Dorsolateral prefrontal cortex (tissue), 122 donors: ENCODE measurements at places on chromosomes 4 and X. TPM values are rescaled to one million over a fixed set of nuclear protein-coding genes. Genes with fewer than 3 reads are reported as not detected.

The ASMT gene
- total RNA-seq = not detected

The ZNF157 gene
- 3.6 TPM for total RNA-seq

The RBMXL3 gene
- not detected for total RNA-seq

The FAAH2 gene
- 4.2 TPM for total RNA-seq

The NXF3 gene
- total RNA-seq = not detected

The C4orf54 gene
- total RNA-seq = 0.45 TPM

The TIGD2 gene
- 3.7 TPM for total RNA-seq

The BOD1L1 gene
- 61.6 TPM for total RNA-seq

The NR3C2 gene
- total RNA-seq = 50.9 TPM

The CSAG2 gene
- not detected for total RNA-seq

The FAM120C gene
- total RNA-seq = 31.7 TPM

DNA sequence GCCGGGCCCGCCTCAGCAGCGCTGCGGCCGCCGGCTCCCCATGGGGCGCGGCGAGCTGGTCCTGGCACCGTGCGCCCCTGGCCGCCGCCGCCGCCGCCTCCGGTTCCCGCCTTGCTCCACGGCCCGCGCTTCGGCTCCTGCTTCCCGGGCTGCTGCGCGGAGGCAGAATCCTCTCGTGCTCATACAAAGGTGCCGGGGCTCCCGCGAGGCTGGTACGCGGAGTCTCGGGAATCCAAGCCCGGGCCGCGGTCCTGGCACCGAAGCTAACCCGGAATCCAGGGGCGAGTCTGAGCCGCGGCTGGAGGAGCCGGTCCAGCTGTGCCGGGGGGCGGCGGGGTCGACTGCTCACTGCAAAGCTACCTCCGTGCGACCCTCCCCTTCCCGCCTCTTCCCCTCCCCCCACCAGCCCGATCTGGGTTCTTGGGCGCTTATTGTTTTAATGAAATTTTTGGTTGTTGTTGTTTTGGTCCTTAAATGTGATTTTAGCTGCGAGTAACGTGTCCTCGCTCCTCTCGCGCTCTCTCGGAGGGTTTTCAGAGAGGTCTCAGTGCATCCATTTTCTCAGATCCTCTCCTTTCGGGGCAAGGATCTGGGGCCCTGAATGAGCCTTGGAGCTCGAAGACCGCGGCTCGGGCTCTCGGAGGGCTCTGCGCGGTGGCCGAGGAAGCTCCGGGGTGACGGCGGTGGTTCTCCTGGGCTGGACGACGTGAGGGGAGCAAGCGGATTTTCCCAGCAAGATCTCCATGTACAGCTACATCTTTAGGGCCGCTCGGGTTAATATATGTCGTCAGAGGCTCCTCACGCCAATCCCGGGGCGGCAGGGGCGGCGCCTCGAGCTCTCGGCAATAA, at the start of gene HAND2:
Gene HAND2, minus strand, starts transcription at position 753 of the 849 bp plus-strand sequence. CDS start 940 bp downstream, outside the sequence.
- DNase-seq = no peak

DNA sequence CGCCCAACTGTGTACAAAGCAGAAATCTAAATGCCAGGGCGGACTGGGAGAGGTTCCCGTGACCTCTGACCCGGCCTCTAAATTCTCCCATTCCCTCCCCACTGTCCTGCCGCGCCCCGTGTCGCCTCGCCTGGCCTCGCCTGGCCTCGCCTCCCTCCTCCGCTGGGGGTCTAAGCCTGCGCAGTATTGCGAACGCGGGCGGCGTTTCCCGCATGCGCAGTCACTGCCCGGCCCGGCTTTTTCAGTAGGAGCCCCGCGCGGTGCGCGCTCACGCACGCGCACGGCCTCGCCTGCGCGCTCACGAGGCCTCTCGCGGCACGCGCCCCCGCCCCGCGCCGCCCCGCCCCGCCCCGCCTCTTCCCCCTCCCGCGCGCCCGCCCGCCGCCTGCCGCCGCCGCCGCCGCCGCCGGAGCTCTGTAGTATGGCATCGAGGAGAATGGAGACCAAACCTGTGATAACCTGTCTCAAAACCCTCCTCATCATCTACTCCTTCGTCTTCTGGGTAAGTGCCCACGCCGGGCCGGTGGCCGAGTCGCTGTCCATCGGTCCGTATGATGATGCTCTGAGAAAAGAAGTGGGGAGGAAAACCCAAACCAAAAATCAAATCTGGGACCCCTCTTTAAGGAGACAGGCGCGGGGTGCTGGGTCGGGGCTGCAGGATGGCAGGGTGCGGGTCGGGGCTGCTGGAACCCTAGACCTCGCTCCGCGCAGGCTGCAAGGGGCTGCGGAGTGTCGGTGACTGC, at the start of gene TSPAN7:
Gene TSPAN7, plus strand, starts transcription at position 417 of the 743 bp plus-strand sequence. Its CDS starts 5 bp downstream, at position 422.
- DNase-seq = peak; percentile 86

GRCh38 chr4:126807132-126807531, 825.6 kb upstream of the INTU start:
- no peak for DNase-seq

DNA sequence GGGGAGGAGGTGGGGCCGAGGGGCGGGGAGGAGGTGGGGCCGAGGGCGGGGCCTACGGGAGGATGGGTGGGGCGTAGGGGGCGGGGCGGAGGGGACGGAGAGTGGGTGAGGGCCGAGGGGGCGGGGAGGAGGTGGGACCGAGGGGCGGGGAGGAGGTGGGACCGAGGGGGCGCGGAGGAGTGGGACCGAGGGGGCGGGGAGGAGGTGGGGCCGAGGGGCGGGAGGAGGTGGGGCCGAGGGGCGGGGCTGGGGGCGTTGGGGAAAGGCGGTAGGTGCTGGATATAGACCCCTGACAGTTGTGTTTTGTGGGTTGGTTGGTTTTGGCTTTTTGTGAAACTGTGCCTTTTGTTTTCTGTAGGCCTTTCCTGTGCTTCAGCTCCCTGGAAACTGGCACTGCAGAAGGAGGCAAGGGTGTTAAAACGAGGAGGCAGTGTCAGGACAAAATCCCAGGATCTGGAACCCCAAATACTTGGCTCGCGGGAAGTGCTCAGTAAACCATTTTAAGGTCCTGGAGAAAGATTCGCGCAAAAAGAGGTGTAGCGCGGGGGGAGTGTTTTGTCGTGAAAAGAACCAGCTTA, 580 bp upstream of the MMGT1 start:
- DNase-seq = peak; percentile 49

- DNase-seq = no peak
Measured at GRCh38 chr4:183887351-183887750, 17.8 kb upstream of the STOX2 start.

GRCh38 chr4:122065915-122066314, 86.2 kb upstream of the BLTP1 start:
- DNase-seq = no peak

- no peak for DNase-seq
Measured at GRCh38 chr4:177012918-177013545, 220.3 kb upstream of the VEGFC start.

GRCh38 chr4:176981551-176981950, 188.8 kb upstream of the VEGFC start:
- DNase-seq = no peak

GRCh38 chr4:149161247-149161646, 654.4 kb downstream of the IQCM start:
- no peak for DNase-seq

GRCh38 chr4:156193800-156194199, 240.1 kb upstream of the CTSO start:
- DNase-seq = peak; percentile 55

DNA sequence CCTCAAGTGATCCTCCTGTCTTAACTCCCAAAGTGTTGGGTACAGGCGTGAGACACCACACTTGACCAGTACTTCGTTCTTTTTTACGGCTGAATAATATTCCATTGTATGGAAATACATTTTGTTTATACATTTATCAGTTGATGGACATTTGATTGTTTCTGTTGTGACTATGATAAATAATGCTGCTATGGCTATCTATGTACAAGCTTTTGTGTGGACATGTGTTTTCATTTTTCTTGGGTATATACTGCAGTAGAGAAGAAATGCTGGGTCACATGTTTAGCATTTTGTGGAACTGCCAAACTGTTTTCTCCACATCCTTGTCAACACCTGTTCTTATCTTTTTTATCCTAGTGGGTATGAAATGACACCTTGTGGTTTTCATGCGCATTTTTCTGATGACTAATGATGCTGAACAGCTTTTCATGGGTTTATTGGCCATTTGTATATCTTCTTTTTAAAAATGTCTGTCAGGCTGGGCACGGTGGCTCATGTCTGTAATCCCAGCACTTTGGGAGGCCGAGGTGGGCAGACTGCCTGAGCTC, 37.3 kb downstream of the SAT1 start:
- DNase-seq = no peak

DNA sequence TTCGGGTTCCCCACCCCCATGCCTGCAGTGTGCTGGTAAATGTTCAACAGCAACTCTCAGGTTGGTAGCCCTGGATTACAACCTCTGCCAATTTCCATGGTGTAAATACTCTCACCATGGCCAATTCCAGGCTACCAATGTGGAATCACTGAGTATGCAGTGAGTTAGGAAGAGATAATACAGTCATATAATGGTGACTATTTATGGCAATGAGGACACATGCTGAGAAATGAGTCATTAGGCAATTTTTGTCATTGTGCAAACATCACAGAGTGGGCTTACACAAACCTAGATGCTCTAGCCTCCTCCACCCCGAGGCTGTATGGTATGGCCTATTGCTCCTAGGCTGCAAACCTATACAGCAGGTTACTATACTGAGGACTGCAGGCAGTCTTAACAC, 4.6 kb upstream of the CLDN24 start:
- DNase-seq = no peak

GRCh38 chr4:143514901-143515300, 1.4 kb downstream of the SMARCA5 start:
- DNase-seq = no peak

- DNase-seq = no peak
Measured at GRCh38 chr4:138938366-138938690, 77.3 kb upstream of the NOCT start.

DNA sequence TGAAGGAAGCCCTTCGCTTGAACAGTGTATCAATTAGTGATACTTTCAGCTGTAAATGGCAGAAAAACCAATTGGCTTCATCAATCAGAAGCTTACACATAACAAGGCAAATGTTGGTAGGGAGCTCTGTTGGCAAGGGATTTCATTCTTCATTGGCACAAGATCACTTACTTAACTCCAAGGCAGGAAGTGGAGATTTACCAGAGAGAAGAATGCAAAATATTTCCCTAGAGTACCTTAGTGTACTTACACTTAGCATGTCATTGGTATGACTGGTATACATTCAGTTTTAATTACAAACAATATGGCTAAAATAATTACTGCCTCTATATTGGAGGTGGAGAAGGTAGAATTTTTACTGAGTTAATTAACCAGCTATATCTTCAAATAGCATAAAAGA, 545.0 kb downstream of the GABRG1 start:
- no peak for DNase-seq

DNA sequence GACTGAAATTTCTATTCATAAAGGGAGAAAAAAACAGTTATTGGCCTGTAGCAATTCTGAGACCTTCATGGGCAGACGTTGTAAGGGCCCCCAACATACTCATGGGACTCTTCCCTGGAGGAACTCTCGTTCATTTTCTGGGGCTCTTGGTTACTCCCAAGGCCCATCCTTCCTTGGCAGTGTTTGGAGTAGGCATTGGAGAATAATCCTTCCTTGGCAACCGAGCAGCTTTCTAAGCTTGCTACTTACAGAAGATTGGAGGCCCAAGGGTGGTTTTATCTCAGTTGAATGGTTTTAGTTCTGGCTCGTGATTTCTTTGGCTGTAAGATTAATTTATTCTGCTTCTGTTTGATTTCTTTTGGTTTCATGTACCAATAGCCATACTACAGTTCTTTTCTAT, 50.4 kb downstream of the ALG13 start:
- no peak for DNase-seq

DNA sequence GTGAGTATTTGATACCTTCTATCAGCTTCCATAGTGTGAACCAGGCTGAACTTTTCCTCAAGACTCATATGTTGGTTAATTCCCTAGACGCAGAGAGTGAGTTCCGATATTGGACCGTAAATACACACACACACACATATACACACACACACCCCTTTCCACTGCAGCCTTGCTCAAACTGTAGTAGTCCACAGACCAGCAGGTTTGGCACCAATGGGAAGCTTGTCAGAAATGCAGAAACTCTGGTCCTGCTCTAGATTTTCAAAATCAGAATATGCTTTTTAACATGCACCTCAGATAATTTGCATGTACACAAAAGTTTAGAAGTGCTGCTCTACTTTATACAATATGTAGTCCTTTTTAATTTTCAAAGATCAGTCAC, 27.6 kb upstream of the ZNF280C start:
- no peak for DNase-seq

GRCh38 chrX:72714478-72714916, 391 bp upstream of the PHKA1 start:
- peak; percentile 37 for DNase-seq

- DNase-seq = no peak
Measured at GRCh38 chr4:149344436-149344835, 471.2 kb downstream of the IQCM start.

DNA sequence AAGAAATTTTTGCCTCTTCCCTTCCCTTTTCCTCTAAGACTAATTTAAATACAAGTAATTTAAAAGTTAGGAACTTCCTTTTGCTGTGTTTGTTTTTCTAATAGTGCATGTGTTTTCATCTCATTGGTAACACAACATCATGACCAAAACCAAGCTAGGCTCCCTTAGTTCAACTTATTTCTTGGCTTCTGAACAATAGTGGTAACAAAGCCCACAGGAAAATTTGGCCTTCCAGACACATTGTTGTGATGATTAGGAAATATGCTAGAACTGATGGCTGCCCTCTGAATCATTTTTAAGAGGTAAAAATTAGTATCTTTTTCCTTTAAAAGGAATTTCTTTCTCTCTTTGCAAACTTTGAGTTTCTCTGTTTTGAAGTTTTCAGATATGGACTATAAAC, 25.5 kb upstream of the TEC start:
- no peak for DNase-seq

DNA sequence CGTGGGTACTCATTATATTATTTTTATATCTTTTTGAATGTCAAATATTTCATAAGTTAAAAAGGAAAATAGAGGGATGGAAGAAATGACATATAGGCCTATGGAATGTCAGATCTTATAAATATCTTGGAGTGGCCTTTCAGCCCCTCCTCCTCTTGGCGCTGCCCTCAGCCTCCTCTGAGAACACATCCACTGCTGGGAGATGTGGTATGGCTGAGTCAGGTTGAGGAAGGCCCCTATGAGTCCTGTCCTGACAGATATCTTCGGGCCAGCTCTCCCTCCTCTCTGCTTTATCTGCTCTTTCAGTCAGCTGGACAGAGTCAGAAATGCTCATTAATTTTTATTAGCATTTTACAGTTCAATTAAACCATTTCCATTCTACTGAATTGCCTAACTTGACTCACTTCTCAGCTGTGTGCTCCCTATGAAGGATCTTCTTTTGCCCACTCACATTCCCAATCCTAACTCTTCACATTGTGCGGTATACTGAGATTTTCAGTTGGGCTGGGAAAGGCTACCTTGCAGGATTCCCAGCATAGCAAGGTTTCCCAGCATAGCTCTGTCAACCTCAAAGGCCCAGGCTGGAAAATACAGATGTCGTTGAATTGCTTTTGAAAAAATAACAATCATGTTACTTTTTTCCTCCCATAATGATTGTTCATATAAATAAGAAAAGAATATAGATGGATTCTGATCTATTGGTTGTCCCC, 128.0 kb downstream of the ARHGEF9 start:
- DNase-seq = no peak
